ENCODE measurements at places on chromosomes 16 and 17. TPM values are rescaled to one million over a fixed set of nuclear protein-coding genes. Genes with fewer than 3 reads are reported as not detected.

GRCh38 chr16:66972983-66973382 is 11.9 kb downstream of the CES3 start:
- no peak for DNase-seq

- DNase-seq, result no peak
Measured at GRCh38 chr17:28087743-28088142, 45.3 kb downstream of the NLK start.

- DNase-seq, result peak; percentile 14
Measured at GRCh38 chr16:3637371-3637923, 17.0 kb upstream of the DNASE1 start.

Gene IRX5
- total RNA-seq, result 1.0 TPM

Gene CHST4
- not detected for total RNA-seq

Measured in chondrocyte (in vitro differentiated cells).